Right forelimb (tissue), 1 donor: ENCODE measurements at places on chromosomes 1 and 21.

DNA sequence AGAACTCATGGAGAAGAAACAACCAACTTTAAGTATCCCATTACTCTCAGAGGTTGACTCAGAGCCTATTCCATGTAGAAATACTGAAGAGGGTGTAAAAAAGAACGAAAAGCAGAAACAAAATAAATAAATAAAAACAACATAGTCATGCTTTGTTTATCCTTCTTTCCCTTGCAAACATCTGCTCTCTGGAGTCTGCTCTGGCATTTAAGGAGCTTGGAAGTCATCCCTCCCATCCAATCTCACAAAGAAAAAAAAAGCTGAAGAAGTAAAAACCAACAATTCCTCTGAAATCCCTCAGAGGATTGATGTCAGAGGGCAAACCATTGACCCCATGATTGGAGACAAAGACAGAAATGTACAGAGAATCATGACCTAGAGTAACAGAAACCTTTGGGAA, 302.6 kb upstream of the GREM2 start:
- no peak for DNase-seq

GRCh38 chr1:109910123-109910962, at the start of gene CSF1:
Gene CSF1 (plus strand): TSS chr1:109910849. CDS start chr1:109911024, 175 bp downstream.
- peak; percentile 91 for DNase-seq

- DNase-seq: no peak
Observed at GRCh38 chr1:200226268-200226968, 183.4 kb downstream of the ZNF281 start.

GRCh38 chr1:14345946-14346550, 252.4 kb upstream of the KAZN start:
- DNase-seq: no peak

- no peak for DNase-seq
Observed at GRCh38 chr1:28309702-28310101, 19.1 kb upstream of the MED18 start.

DNA sequence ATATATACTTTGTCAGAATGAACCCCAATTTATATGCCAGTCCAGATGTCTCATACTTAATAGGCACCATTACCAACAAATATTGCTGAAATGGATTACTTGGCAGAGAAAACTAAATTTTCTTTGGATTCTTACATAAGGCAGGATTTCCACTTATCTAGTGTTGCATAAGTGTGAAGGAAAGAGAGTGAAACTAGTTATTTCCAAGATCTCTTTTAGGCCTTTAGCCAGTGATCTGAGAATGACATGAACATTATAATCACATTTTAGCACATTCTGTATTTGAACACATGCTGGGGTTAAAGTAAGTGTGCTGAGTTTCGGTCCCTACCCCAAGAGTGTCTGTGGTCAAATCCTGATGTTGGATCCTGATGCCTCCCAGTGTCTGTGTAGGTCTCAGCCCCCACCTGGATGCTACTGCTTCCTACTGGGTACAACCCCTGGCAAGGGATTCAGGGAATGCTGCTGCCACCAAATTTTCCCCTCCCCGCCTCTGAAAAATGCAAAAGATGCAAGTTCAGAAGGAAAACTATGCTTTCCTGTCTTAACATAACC, 11.2 kb downstream of the DDAH1 start:
- DNase-seq: no peak

- no peak for DNase-seq
Observed at GRCh38 chr1:248897412-248898337, 8.4 kb upstream of the PGBD2 start.

GRCh38 chr1:147549526-147549925, 8.2 kb downstream of the BCL9 start:
- DNase-seq: no peak

DNA sequence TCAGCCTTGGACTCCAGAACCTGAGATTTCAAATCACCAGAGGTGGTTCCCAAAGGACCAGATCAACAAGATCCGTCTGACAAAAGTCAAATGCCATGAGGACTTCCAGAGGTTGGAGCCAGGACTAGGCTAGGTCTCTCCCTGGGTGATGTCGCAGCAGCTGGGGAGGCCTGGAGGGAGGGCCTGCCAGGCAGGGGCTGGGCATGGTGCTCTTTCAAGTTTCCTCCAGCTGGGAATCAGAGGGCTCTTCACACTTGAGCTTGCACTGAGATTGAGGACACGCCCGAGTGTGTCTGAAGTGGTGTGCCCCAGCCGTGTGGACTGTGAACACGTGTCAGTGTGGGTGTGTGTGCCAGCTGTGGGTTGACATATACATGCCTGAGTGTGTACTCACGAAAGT, 21.3 kb upstream of the RSPO1 start:
- DNase-seq: no peak

- no peak for DNase-seq
Observed at GRCh38 chr1:232600424-232601258, 29.3 kb downstream of the SIPA1L2 start.

DNA sequence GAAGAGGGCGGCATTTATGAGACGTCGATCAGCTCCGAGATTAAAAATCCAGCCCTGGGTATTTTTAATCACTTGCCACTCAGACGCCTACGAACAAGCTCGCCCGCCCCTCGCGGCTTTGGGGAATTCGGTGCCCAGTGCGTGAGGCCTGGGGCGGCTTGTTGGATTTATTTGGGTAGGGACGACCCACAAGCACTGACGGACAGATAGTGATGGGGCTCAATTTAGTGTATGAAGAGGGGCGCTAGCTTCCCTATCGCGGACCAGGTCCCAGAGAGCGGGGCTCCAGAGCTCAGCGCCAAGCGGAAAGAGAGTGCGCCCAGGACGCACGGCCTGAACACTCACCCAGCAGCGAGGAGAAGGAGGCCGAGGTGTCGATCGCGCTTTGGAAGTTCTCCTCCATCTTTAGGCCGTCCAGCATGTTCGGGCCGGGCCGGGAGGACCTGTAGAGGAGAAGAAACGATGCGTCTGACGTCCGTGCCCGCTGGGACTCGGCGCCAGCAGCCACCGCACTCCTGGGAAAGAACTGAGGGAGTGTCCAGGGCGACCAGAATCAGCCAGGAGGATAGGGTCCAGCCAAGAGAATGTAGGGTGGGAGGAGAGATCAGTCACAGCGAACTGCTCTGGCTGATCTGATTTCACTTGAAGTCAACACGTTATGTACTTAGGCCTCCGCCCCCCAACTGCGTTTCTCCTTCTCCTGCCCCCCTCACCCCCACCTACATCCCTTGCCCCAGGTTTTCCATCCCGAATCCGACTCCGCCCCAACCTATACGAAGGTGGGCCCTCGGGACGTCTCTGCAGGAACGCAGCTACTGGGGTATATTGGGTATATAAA, 1.2 kb downstream of the LMX1A start:
- DNase-seq: no peak

DNA sequence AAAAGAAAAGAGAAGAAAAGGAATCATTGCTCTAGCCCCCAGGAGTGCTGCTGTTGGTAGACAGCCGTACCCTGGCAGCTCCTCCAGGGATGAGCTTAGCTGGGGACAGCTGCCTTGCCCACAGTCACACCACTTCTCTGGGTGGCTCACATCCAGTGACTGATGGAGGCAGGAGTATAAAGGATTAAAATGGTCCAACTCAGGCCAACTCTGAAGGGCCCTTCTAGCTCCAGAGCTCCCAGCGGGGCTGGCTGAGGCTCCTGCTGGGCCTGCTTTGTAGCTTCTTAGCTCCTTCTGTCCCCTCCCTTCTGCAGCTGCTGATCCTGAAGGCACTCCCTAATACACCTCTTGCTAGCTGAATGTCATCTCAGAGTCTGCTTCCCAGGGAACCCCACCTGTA, 4.4 kb downstream of the CITED4 start:
- DNase-seq: no peak

DNA sequence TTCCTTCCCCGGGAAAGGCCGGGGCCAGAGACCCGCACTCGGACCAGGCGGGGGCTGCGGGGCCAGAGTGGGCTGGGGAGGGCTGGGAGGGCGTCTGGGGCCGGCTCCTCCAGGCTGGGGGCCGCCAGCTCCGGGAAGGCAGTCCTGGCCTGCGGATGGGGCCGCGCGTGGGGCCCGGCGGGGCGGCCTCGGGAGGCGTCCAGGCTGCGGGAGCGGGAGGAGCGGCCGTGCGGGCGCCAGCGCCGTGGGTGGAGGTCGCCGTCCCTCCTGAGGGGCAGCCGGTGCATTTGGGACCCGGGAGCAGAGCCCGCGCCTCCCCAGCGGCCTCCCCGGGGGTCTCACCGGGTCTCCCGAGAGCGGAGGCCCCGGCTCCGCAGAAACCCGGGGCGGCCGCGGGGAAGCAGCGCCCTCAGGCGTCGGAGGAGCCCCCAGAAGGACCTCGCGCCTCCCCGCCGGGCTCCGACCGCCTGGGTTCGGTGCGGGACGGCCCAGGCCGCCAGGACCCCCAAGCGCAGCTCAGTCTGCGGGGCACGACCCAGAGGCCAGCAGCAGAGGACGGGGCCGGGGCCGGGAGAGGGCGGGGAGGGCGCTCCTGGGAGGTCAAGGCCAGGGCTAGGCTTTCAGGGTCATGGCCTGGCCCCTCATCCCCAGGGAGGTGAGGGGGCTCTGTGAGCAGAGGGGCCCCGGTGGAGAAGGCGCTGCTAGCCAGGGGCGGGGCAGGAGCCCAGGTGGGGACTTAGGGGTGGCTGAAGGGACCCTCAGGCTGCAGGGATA, 7.2 kb upstream of the SLX9 start:
- no peak for DNase-seq

DNA sequence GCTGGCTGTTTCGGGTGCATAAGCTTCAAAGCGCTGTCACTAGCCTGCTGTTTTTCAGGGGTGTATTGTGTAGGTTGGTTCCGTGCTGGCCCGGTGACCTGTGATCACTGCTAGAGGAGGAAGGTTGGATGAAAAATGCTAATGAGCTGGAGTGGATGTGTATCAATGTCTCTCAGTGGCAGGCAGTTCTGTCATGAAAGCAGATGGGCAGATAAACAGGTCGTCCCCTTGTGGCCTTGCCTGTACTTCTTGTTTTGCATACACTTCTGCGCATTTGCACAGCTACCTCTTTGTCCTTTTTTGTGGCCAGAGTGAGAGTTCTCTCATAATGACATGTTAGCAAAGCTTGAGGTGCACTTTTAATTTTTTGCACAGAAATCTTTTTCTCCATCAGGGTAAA, 2.9 kb downstream of the SELENON start:
- DNase-seq: no peak

- DNase-seq: no peak
Observed at GRCh38 chr1:3761296-3762010, 9.2 kb downstream of the CCDC27 start.

- DNase-seq: no peak
Observed at GRCh38 chr1:240464099-240464498, 147.9 kb downstream of the GREM2 start.

DNA sequence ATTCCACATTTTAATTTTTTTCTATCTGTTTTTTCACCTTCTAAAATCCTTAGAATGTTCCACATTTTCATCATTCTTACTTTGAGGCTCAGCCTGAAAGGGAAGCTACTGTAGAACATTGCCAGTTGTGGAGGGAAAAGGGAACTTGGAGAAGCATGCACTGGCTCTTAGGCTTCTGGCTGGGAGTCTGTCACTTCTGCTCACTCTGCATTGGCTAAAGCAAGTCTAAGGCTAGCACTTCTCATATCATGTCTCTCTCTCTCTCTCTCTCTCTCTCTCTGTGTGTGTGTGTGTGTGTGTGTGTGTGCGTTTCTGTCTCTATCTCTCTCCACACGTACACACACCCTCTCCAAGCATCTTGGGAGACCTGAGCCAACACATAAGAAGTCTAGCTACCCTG, 49.6 kb upstream of the ADAR start:
- no peak for DNase-seq

- DNase-seq: peak; percentile 43
Observed at GRCh38 chr1:30665216-30666010, 58.0 kb downstream of the MATN1 start.

DNA sequence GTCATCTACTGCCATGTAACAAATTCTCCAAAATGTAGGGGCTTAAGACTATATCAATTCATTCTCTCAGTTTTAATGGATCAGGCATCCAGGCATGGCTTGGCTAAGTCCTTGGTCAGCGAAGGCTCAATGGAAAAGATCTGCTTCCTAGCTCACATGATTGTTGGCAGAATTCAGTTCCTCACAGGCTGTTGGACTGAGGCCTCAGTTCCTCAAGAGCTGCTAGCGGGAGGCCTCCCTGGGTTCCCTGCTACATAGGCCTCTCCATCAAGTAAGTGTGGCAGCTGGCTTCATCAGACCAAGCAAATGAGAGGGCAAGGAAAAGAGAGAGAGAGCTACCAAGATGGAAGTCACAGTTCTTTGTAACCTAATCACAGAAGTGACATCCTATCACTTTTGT, 19.6 kb upstream of the EYA3 start:
- no peak for DNase-seq

GRCh38 chr1:168343566-168343965, 62.9 kb downstream of the TBX19 start:
- no peak for DNase-seq

DNA sequence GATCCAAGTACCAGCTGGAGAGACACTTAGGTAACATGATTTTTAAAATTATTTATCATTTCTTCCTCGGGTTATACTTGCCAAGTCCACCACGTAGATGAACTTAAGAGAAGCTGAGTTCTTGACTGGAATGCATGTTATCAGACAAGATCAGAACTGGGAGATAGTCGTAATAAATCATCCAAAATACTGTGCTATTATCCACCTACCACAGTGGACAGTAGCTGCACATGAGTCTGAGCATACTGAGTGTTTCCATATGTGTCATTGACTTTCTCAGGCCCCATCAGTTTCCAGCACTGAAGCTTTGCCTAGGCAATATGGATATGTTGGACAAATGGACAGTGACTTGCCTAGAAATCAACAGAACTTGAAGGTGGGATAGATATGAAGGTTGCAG, 77.9 kb upstream of the RRP15 start:
- no peak for DNase-seq

GRCh38 chr1:199242147-199242546, 603.3 kb downstream of the PTPRC start:
- no peak for DNase-seq

DNA sequence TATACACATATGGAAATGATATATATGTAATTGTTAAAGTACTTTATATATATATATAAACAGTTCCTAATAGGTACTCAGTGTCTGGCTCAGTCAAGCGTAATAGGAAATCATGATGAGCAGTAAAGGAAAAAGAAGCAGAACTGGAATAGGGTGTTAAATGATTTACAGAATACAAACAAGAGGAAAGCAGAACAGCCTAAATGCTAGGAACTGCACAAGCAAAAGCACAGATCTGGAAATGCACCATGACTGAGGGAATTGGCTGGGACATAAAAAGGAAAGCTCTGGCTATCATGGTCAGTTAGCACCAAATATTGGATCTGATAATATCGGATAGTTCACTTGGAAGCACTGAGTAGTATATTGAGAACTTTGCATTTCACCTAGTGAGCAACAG, 51.8 kb downstream of the SLC44A5 start:
- no peak for DNase-seq

DNA sequence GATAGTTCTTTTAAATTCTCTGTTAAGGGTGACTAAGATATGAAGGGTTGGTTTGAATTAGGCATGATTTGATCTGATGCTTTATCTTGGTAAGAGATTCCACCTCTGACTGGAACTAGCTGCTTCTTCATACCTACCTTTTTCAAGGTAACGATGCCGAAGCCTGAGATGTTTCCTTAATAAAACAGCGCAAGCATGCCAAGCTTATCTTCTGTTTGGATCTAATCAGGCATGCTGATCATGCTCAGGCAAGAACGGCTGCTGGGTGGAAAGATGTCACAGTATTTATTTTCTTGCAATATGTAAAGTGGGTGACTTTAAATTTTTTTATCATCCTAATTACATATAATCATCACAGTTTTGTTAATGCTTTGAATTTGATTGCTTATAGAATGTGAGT, 148.7 kb downstream of the ADGRL2 start:
- no peak for DNase-seq

GRCh38 chr1:22502202-22502601, 50.6 kb downstream of the ZBTB40 start:
- no peak for DNase-seq
